ENCODE measurements at places on chromosomes 1 and 21. TPM values are rescaled to one million over a fixed set of nuclear protein-coding genes. Genes with fewer than 3 reads are reported as not detected.

Gene BSND
- total RNA-seq: not detected

- DNase-seq: no peak
- H3K4me3 ChIP-seq: no peak overlapping the region
- H3K36me3 ChIP-seq: no peaks in the 10 kb centered on the region
Observed at GRCh38 chr1:178434899-178435435, 61.8 kb downstream of the CLEC20A start.

DNA sequence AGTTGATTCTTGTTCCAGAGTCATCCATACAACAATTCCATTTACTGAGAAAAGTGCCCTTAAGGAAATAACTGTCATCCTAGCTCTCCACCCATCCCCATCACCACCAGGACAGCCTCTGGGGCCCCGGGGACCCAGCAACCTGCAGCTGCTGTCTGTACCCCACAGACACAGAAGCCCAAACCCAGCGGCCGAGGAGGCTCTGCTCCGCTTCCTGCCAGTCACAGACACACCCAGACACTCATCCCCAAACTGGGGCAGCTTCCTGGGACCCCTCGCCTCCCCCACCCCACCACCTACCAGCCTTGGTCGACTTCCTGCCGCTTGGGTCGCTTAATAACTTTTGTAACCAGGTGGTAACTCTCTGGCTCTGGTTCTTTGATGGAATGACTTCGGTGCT is 121.6 kb upstream of the SLC25A33 start:
- peaks cover 23% of the 10 kb centered on the region for H3K27me3 ChIP-seq
- no peak overlapping the region for H3K4me3 ChIP-seq
- DNase-seq: peak; percentile 65

Gene PCSK9
- total RNA-seq: 6.5 TPM

- no peak for DNase-seq
- H3K4me1 ChIP-seq: no peaks in the 10 kb centered on the region
- no peak overlapping the region for H3K4me3 ChIP-seq
- no peak overlapping the region for H3K27ac ChIP-seq
Observed at GRCh38 chr1:4310396-4310923, 343.9 kb upstream of the AJAP1 start.

Gene CELSR2
- total RNA-seq: 1.5 TPM

- H3K4me1 ChIP-seq: peaks cover 5% of the 10 kb centered on the region
- no peak for DNase-seq
- no peak overlapping the region for H3K4me3 ChIP-seq
- peaks cover 4% of the 10 kb centered on the region for H3K36me3 ChIP-seq
Observed at GRCh38 chr21:26057477-26058170, 112.9 kb downstream of the APP start.

Gene RGS18
- 0.36 TPM for total RNA-seq

Gene RNPEP
- total RNA-seq: 64.8 TPM

- H3K27me3 ChIP-seq: peaks cover 43% of the 10 kb centered on the region
- no peak overlapping the region for H3K4me3 ChIP-seq
- no peaks in the 10 kb centered on the region for H3K36me3 ChIP-seq
- H3K4me1 ChIP-seq: no peaks in the 10 kb centered on the region
Observed at GRCh38 chr21:38743772-38744529, 61.8 kb upstream of the ETS2 start.

Gene DYNLT5
- total RNA-seq: 1.4 TPM

Gene MMEL1
- under 0.01 TPM for total RNA-seq

Gene C8B
- total RNA-seq: not detected

Gene CYP4B1
- total RNA-seq: not detected

Gene PADI4
- total RNA-seq: not detected

Gene PADI3
- total RNA-seq: not detected

DNA sequence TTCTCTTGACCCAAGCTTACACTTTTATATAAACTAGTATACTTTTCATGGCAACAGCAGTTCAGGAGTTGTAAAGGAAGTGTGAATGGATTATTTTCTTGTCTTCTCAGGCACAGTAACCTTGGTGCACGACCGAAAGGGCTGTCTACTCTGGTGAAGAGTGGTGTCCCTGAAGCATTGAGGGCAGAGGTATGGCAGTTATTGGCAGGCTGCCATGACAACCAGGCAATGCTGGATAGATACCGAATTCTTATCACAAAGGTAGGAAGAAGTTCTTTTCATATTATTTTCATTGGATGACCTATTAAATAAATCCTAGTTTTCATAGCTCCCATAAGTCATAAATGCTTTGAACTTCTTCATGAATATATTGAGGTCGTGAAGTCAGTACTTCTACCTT is 53.9 kb upstream of the GPR52 start:
- DNase-seq: no peak
- no peaks in the 10 kb centered on the region for H3K4me1 ChIP-seq
- H3K4me3 ChIP-seq: no peak overlapping the region
- no peaks in the 10 kb centered on the region for H3K36me3 ChIP-seq
- no peak overlapping the region for H3K27ac ChIP-seq

Gene CDCP2
- total RNA-seq: not detected

Measured in osteoblast (primary cell).